Activated naive CD4-positive, alpha-beta T cell treated with anti-CD3 and anti-CD28 coated beads, Interleukin-2, amount 10 ng/mL, durations not matched to agents 7 days and 5 days (primary cell): ENCODE measurements at places on chromosomes 4 and X.

DNA sequence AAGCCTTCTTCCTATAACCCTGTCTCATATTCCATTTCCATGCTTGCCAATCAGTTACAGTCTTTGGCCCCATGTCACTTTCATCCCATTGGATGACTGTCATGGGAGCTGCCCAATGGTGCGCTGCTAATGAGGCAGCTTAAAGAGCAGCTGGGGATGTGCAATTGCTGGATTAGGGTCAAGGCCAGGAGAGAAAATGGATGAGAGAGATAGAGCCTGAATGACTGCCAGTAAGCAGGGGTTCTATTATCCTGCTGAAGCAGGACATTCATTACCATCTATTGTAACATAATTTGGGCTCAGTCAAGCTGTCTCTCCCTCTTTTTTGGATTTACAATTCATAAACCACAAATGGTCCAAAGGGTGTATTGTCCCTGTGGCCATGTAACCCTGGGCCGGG, 909.0 kb downstream of the CENPC start:
- H3K27me3 ChIP-seq, result no peaks in the 10 kb centered on the region
- no peak overlapping the region for H3K27ac ChIP-seq
- no peak for DNase-seq
- no peaks in the 10 kb centered on the region for H3K4me1 ChIP-seq
- no peaks in the 10 kb centered on the region for H3K36me3 ChIP-seq

- no peak overlapping the region for H3K4me3 ChIP-seq
- H3K36me3 ChIP-seq, result no peaks in the 10 kb centered on the region
- H3K27me3 ChIP-seq, result peaks cover 8% of the 10 kb centered on the region
- H3K4me1 ChIP-seq, result no peaks in the 10 kb centered on the region
- no peak overlapping the region for H3K27ac ChIP-seq
Observed at GRCh38 chr4:48968814-48969213, 17.3 kb upstream of the CWH43 start.

- DNase-seq, result no peak
- H3K36me3 ChIP-seq, result no peaks in the 10 kb centered on the region
- H3K4me3 ChIP-seq, result no peak overlapping the region
- H3K27ac ChIP-seq, result no peak overlapping the region
Observed at GRCh38 chr4:177275999-177276398, 33.7 kb upstream of the NEIL3 start.

DNA sequence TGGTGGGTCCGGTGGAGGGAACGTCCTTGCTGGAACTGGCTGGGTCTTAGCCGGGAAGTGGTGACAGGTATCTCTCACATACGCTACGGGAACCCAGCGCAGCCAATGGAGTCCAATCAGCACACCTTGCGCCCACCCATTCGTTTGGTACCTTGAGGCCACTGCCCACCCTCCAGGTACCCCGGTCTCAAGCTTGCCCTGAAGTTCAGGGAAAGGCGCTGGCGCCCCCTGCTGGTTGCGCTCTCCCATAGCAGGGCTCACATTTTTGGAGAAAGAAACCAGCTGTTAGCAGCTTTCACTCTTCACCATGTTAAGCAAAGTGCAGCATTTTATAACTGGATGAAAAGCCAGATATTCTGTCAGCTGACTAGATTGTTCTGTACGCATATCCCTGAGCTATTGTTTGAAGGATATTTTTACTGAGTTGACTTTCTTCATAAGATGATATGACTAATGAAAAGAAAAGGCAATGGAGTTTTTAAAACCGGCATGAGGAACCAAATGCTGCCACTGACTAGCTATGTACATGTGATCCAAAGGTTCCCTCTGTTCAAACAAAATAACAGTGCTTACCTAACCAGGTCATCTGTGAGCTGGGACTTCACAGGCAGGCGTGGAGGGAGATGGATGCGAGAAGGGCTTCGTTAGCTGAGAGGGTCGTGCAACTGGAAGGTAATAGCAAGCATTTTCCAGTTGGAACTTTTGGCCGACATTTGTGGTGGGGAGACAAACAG, 43.7 kb downstream of the OTOP1 start:
- no peak overlapping the region for H3K4me3 ChIP-seq
- H3K27ac ChIP-seq, result no peak overlapping the region
- no peaks in the 10 kb centered on the region for H3K4me1 ChIP-seq
- DNase-seq, result peak; percentile 56
- H3K27me3 ChIP-seq, result peaks cover 11% of the 10 kb centered on the region
- H3K36me3 ChIP-seq, result no peaks in the 10 kb centered on the region

- peaks cover 59% of the 10 kb centered on the region for H3K36me3 ChIP-seq
- peak overlapping the region; percentile 94 for H3K27ac ChIP-seq
- no peak for DNase-seq
- H3K27me3 ChIP-seq, result no peaks in the 10 kb centered on the region
- H3K4me1 ChIP-seq, result peaks cover 67% of the 10 kb centered on the region
Observed at GRCh38 chr4:99845708-99846469, 29.3 kb downstream of the DAPP1 start.

- no peak overlapping the region for H3K4me3 ChIP-seq
- no peaks in the 10 kb centered on the region for H3K36me3 ChIP-seq
- H3K27me3 ChIP-seq, result no peaks in the 10 kb centered on the region
- no peak for DNase-seq
- H3K4me1 ChIP-seq, result no peaks in the 10 kb centered on the region
- H3K27ac ChIP-seq, result no peak overlapping the region
Observed at GRCh38 chr4:56118055-56118454, 169.3 kb downstream of the CEP135 start.

DNA sequence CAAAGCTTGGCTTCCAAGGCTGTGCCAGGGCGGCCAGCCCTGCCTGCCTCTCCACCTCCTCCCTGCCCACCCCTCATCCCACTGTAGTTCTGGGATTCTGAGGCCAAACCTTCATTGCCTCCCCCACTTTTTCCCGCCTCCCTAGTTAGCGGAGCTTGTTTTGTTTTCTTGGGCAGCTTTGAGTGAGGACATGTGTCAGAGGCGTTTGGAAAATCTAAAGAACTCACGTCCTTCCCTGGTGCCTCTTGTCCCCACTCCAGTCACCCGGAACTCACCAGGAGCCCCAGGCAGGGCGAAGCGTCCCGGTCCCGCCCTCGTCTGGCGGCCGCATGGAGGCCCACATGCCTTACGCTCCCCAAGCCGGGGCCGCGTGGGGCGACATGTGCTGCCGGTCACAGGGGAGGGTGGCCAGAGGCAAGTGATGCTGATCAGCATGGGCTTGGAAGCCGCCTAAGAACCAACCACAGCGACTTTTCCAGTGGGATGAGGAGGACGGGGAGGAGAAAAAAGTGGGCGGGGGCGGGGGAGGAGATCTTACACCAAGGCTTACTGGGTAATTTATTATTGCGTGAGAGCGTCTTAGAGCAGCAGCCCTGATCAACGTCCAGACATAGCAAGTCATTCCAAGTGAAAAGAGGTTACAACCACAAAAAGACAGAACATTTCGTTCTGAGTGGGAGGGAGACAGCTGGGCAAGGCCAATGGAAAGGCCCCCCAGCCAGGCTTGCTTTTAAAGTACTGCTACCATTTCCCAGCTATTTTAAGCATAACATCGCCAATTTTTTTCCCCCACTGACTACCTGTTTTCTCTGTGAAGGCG, 48.5 kb downstream of the PRPS1 start:
- peaks cover 4% of the 10 kb centered on the region for H3K27me3 ChIP-seq
- peak overlapping the region; percentile 85 for H3K4me3 ChIP-seq
- peaks cover 75% of the 10 kb centered on the region for H3K4me1 ChIP-seq
- H3K36me3 ChIP-seq, result peaks cover 6% of the 10 kb centered on the region

DNA sequence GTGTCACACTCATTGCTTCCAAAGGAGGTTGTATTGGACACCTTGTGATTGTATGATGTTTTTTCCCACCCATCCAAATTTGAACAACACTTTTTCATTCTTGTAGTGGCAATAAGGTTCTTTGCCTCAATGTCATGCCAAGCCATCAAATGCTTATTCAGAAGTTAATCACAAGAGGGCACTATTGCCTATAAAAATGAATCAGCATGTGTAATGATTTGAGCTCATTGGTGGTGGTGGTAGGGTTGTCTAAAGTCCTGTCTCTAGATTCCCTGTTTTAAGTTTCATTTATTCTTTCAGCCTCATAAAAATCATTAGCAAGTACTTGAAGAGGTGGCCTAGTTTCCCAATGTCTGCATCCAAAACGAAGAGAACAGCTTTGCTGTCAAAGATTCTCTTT, 37.0 kb downstream of the IRS4 start:
- no peak overlapping the region for H3K27ac ChIP-seq
- no peaks in the 10 kb centered on the region for H3K36me3 ChIP-seq
- no peaks in the 10 kb centered on the region for H3K4me1 ChIP-seq
- no peaks in the 10 kb centered on the region for H3K27me3 ChIP-seq

GRCh38 chr4:189660722-189661360, 279.8 kb upstream of the FRG1 start:
- no peak overlapping the region for H3K4me3 ChIP-seq
- H3K27me3 ChIP-seq, result no peaks in the 10 kb centered on the region
- no peak for DNase-seq
- H3K36me3 ChIP-seq, result no peaks in the 10 kb centered on the region
- no peaks in the 10 kb centered on the region for H3K4me1 ChIP-seq

DNA sequence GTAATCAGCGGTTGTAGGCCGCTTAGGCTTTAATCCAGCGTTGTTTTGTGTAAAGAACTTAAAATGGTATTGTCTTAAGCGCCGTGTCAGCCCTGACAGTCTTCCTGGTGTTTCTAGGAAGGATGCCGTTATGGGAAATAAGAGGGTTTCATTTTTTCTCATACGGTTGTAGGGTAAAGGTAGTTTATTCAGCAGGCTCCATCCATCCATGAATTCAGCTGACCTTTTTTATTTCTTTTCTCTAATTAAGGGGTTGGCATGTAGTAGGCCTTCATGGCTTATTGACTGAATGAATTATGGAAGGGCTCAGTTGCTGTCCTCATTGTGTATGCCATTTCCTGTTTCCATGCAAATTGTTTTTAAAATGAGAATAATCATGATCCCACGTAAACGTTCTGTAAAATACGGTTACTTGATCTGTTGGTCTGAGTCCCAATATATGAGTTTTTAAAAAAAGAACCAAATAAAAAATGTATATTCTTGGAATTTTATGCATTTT, 693 bp downstream of the OCIAD1 start:
- H3K4me3 ChIP-seq, result peak overlapping the region; percentile 100
- H3K36me3 ChIP-seq, result peaks cover 25% of the 10 kb centered on the region
- peaks cover 5% of the 10 kb centered on the region for H3K27me3 ChIP-seq
- peaks cover 33% of the 10 kb centered on the region for H3K4me1 ChIP-seq

- no peak for DNase-seq
- no peaks in the 10 kb centered on the region for H3K27me3 ChIP-seq
- H3K4me1 ChIP-seq, result no peaks in the 10 kb centered on the region
- no peak overlapping the region for H3K4me3 ChIP-seq
Observed at GRCh38 chr4:73181231-73181630, 77.4 kb downstream of the ANKRD17 start.

- DNase-seq, result no peak
- no peaks in the 10 kb centered on the region for H3K36me3 ChIP-seq
- H3K27me3 ChIP-seq, result no peaks in the 10 kb centered on the region
- no peaks in the 10 kb centered on the region for H3K4me1 ChIP-seq
- H3K27ac ChIP-seq, result no peak overlapping the region
- no peak overlapping the region for H3K4me3 ChIP-seq
Observed at GRCh38 chr4:75034523-75034922, 101.6 kb downstream of the PARM1 start.

DNA sequence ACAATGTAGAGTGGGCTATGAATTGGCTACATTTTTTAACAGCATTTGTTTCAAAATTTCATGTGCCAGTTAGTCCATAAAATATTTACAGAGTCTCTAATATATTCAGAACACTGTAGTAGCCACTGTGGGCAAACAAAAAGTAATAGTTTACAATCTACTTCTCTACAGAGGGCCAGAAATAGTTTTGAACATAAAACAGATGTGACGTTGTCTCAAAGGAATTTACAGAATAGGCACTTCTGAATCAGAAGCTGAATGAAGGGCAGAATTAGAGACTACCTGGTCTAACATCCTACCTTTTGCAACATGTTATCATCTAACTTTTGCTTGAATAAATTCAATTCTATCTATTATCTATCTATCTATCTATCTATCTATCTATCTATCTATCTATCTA, 811.9 kb upstream of the EPHA5 start:
- H3K27me3 ChIP-seq, result no peaks in the 10 kb centered on the region
- no peak for DNase-seq
- H3K4me3 ChIP-seq, result no peak overlapping the region
- no peak overlapping the region for H3K27ac ChIP-seq
- no peaks in the 10 kb centered on the region for H3K36me3 ChIP-seq

- no peaks in the 10 kb centered on the region for H3K36me3 ChIP-seq
- no peak overlapping the region for H3K4me3 ChIP-seq
- DNase-seq, result no peak
- no peaks in the 10 kb centered on the region for H3K27me3 ChIP-seq
Observed at GRCh38 chr4:188550296-188550695, 411.1 kb downstream of the TRIML1 start.

DNA sequence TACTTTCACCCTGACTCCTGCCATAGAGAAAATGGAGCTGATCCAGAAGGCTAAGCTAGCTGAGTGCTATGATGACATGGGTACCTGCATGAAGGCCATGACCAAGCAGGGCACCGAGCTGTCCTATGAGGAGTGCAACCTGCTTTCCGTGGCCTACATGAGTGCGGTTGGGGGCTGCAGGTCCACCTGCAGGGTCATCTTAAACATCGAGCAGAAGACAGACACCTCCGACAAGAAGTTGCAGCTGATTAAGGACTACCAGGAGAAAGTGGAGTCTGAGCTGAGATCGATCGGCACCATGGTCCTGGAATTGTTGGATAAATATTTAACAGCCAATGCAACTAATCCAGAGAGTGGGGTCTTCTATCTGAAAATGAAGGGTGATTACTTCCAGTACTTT, 438.0 kb downstream of the TMA16 start:
- DNase-seq, result no peak
- H3K4me1 ChIP-seq, result no peaks in the 10 kb centered on the region
- H3K36me3 ChIP-seq, result no peaks in the 10 kb centered on the region
- no peaks in the 10 kb centered on the region for H3K27me3 ChIP-seq
- H3K4me3 ChIP-seq, result no peak overlapping the region
- no peak overlapping the region for H3K27ac ChIP-seq

DNA sequence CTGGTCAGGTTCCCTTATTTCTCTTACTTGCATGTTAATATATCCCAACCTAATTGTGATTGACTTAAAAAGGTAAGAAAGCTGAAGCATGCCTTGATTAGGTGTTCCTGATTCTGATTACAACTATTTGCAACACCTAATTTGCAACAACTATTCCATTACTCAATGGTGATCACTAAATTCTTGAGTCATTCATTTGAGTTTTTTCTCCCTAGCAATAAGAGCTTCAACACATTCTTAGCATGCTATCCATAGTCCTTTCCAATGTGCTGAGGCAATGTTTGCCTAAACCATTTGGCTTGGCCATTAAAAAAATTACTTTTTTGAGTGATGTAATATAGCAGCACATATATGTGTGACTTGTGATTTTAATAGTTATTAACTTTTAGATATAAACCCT, 851.4 kb downstream of the TRAM1L1 start:
- H3K4me1 ChIP-seq, result no peaks in the 10 kb centered on the region
- H3K4me3 ChIP-seq, result no peak overlapping the region
- no peaks in the 10 kb centered on the region for H3K36me3 ChIP-seq
- H3K27ac ChIP-seq, result no peak overlapping the region
- no peak for DNase-seq
